ENCODE measurements at places on chromosomes 5 and 9.

DNA sequence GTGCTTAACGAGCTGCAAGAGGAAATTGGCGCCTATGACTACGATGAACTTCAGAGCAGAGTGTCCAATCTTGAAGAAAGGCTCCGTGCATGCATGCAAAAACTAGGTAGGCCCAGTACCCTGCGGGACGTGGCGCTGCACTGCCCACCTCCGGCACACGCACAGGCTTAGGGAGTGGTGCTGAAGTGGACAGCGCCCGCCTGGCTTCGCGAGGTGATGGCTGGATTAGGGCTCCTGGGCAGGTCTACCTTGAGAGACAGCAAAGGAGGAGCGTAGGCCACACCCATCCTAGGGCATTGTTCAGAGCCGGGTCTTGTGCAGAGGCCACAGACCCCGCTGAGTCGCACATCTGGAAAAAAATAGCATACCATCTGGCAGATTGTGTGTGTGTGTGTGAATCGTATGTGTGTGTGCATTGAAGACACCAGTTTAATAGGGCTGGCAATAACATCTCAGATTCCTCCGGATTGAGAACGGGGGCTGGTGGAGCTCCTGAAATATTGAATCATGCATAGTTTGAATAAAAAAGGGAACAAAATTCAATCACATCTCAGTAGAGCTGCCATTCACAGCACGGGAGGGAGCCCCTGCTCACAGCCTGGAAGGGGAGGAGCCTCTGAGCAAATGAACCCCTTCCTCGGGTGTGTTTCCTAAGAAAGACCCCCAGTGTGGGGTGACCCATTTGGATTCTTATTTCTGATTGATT lies 11.1 kb downstream of the OLFM1 start:
- H3K4me3 ChIP-seq = no peak overlapping the region
- no peak overlapping the region for H3K27ac ChIP-seq
- H3K36me3 ChIP-seq = no peaks in the 10 kb centered on the region

- H3K27me3 ChIP-seq = no peaks in the 10 kb centered on the region
- no peaks in the 10 kb centered on the region for H3K4me1 ChIP-seq
- peaks cover 9% of the 10 kb centered on the region for H3K36me3 ChIP-seq
Observed at GRCh38 chr9:137016436-137016835, 11.6 kb downstream of the ABCA2 start.

DNA sequence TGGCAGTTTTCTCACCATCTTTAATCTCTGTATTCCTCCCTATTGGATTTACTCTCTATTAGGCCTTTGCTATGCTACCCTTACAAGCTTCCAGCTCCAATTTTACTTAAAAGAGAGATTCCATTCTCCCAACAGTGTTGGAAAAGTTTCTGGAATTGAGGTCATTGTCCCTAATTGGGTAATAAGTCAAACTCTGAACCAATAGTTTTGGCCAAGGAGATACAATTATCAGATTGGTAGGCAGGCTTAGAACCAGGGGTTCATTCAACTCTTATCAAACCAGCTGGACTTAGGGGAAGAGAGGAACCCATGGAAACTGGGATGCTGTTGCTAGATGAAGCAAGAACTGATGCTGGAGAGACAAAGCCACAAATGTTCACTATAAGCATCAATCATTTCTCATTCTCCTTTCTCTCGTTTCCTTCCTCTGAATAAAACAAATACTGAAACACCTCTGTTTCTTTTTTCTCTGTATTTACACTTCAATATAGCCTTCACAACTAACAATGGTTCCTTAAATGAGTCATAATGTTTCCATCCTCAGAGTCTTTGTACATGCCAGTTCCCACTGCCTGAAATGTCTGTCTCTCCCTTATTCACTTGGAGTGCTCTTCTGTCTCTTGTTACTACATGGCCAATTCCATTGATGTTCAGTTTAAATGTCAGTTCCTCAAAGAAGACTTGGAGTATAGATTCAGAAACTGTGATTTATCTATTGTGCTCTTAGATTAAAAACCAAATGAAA lies 587.3 kb downstream of the GABRG2 start:
- no peaks in the 10 kb centered on the region for H3K36me3 ChIP-seq
- no peak for DNase-seq
- H3K27ac ChIP-seq = no peak overlapping the region
- no peaks in the 10 kb centered on the region for H3K4me1 ChIP-seq

DNA sequence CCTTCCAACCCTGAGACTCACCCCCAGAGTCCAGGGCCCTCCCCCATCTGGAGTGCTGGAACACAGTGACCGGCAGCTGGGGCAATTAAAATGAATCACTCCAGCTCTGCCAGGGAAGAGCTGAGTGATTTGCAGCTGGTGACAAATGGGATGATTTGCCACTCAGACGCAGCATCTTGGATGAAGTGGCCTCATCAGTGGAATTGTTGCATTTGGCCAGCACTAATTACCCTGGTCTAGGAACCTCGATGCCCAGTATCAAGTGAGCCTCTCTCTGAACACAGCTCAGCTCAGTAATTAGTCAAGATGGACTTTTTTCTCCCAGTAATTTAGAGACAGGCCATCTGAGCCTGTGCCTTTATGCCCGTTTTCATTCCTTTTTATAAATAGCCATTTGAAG lies 259.5 kb downstream of the GRIA1 start:
- H3K36me3 ChIP-seq = no peaks in the 10 kb centered on the region
- no peak overlapping the region for H3K4me3 ChIP-seq
- H3K27me3 ChIP-seq = no peaks in the 10 kb centered on the region
- no peaks in the 10 kb centered on the region for H3K4me1 ChIP-seq

GRCh38 chr9:18675332-18675731 lies 201.4 kb downstream of the ADAMTSL1 start:
- H3K4me1 ChIP-seq = no peaks in the 10 kb centered on the region
- H3K27ac ChIP-seq = no peak overlapping the region
- no peak overlapping the region for H3K4me3 ChIP-seq
- no peaks in the 10 kb centered on the region for H3K27me3 ChIP-seq
- no peak for DNase-seq

- peaks cover 64% of the 10 kb centered on the region for H3K27me3 ChIP-seq
- no peak overlapping the region for H3K27ac ChIP-seq
- no peak for DNase-seq
- peak overlapping the region; percentile 11 for H3K4me3 ChIP-seq
- H3K36me3 ChIP-seq = no peaks in the 10 kb centered on the region
Observed at GRCh38 chr5:181059297-181060230, 19.5 kb downstream of the BTNL9 start.

GRCh38 chr5:22911019-22911418 lies 57.9 kb upstream of the CDH12 start:
- no peak for DNase-seq
- H3K36me3 ChIP-seq = no peaks in the 10 kb centered on the region

DNA sequence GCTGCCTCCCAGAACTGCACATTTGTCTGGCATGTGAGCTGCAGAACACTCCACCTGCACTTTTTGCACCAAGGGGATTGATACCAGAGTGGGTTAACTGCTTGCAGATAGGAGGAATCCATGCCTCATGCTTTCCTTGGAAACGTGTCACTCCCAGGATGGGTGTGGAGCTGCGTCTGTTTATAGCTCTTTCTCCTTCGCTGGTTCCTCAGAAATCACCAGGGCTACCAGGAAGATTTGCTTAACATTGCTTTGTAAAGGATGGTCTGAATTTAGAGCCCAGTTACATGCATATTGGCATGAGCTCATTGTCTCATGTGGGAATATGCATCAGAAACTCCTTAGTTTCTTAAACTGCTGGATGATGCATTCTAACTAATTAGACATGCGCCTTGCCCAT lies 234.6 kb downstream of the GADD45G start:
- no peaks in the 10 kb centered on the region for H3K27me3 ChIP-seq
- no peak for DNase-seq
- H3K4me1 ChIP-seq = no peaks in the 10 kb centered on the region
- no peaks in the 10 kb centered on the region for H3K36me3 ChIP-seq

- no peak for DNase-seq
- no peak overlapping the region for H3K4me3 ChIP-seq
- no peaks in the 10 kb centered on the region for H3K27me3 ChIP-seq
- no peaks in the 10 kb centered on the region for H3K36me3 ChIP-seq
- H3K4me1 ChIP-seq = peaks cover 19% of the 10 kb centered on the region
- no peak overlapping the region for H3K27ac ChIP-seq
Observed at GRCh38 chr9:78212868-78213267, 23.0 kb upstream of the CEP78 start.

DNA sequence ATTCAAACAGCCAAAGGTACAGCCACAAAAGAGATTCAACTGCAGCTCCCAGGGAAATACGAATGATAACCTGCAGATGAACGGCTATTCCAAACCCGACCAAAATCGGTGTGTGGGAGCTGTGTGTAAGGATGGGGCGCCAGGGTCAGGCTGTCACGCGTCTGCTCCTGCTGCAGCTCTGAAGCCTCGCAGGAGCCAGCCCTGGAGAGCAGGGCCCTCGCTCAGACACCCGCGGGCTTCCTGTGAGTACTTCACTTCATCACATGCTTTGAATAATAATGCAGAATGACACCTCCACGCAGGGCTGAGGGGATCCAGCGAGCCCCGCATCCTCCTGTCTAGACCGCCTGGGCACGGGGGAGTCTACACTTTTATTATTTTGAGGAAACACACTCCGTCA lies 307.5 kb upstream of the IRX2 start:
- H3K4me1 ChIP-seq = no peaks in the 10 kb centered on the region
- no peak overlapping the region for H3K4me3 ChIP-seq
- H3K27ac ChIP-seq = no peak overlapping the region
- no peaks in the 10 kb centered on the region for H3K27me3 ChIP-seq
- DNase-seq = no peak
- no peaks in the 10 kb centered on the region for H3K36me3 ChIP-seq

DNA sequence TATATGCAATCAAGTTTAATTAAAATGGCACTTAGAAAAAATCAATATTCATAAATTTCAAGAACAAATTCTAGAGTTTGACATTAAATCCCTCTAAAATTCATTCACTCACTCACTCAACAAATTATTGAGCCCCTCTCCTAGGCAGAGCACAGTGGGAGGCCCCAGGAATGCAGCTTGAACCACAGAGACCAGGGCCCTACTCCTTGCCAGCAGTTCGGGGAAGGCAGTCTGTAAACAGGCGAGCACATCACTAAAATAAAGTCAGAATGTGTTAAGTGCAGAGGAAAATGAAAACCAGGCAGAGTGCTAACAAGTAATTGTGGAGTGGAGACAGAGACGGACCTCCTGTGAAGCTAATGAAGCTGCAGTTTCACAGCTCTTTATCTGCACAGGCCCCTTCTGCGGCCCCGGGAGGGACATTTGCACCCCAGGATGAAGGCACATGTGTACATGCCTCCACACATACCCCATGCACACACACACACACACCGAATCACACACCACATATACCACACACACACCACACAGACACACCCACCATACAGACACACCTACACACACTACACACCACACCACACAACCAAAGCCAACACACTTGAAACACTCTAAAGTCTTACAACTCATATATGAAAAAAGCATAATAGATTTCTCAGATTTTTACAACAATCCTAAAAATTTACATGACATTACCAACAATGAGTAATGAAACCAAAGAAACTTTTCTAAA lies 40.5 kb downstream of the BHMT start:
- no peaks in the 10 kb centered on the region for H3K4me1 ChIP-seq
- no peak for DNase-seq
- peaks cover 14% of the 10 kb centered on the region for H3K27me3 ChIP-seq
- H3K4me3 ChIP-seq = no peak overlapping the region

DNA sequence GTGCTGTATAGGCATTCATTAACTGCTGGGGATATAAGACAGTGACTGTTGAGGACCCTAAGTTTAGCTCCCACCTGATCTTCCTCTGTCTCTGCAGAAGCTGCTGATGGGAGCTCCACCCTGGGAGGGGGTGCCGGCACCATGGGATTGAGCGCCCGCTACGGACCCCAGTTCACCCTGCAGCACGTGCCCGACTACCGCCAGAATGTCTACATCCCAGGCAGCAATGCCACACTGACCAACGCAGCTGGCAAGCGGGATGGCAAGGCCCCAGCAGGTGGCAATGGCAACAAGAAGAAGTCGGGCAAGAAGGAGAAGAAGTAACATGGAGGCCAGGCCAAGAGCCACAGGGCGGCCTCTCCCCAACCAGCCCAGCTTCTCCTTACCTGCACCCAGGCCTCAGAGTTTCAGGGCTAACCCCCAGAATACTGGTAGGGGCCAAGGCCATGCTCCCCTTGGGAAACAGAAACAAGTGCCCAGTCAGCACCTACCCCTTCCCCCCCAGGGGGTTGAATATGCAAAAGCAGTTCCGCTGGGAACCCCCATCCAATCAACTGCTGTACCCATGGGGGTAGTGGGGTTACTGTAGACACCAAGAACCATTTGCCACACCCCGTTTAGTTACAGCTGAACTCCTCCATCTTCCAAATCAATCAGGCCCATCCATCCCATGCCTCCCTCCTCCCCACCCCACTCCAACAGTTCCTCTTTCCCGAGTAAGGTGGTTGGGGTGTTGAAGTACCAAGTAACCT lies 22.1 kb downstream of the PCDHGC5 start:
- H3K4me3 ChIP-seq = peak overlapping the region; percentile 32
- DNase-seq = peak; percentile 52
- H3K27ac ChIP-seq = peak overlapping the region; percentile 62
- peaks cover 89% of the 10 kb centered on the region for H3K4me1 ChIP-seq

- no peak overlapping the region for H3K27ac ChIP-seq
- H3K4me3 ChIP-seq = no peak overlapping the region
- H3K36me3 ChIP-seq = peaks cover 26% of the 10 kb centered on the region
Observed at GRCh38 chr9:78325846-78326360, 29.0 kb downstream of the PSAT1 start.

DNA sequence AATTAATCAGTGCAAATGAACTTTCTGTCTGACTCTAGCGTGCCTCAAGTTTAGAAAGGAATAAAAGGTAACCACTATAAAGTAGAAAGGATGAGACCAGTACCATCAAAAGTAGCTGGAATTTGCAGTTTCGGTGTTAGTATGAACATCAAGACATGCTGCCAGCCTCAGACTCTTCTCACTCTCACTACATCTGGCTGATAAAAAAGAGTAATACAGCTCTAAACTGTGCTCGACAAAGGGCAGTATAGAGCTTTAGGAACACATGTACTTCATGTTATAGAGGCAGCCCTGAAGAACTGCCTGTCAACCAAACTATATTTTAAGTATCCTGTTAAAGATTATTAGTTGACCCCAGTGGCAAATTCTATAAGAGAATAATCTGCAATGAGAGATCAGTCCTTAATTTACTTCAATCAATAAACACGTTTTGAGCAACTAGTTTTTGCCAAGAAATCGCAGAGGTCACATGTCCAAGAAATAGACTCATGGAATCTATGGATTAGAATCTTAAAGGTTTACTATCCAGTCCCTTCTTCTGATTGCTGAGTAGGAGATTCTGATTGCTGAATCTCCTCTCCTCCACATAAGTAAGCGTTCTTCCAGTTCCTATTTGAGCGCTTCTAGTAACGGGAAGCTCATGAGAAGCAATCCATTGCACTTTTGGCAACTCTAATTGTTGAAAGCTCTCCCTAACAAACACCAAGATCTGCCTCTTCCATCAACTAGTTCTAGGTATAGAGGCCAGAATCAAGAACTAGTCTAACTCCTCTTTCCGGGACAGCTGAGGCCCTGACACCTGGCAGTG lies 941 bp downstream of the XPA start:
- peaks cover 24% of the 10 kb centered on the region for H3K36me3 ChIP-seq
- peaks cover 2% of the 10 kb centered on the region for H3K27me3 ChIP-seq
- peak overlapping the region; percentile 90 for H3K4me3 ChIP-seq
- DNase-seq = no peak
- peak overlapping the region; percentile 94 for H3K27ac ChIP-seq
- H3K4me1 ChIP-seq = peaks cover 60% of the 10 kb centered on the region
